Glutamatergic neuron (in vitro differentiated cells): ENCODE measurements at places on chromosomes 5 and 9. TPM values are rescaled to one million over a fixed set of nuclear protein-coding genes. Genes with fewer than 3 reads are reported as not detected.

Gene CERCAM
- 56.1 TPM for total RNA-seq

Gene SPOCK1
- 25.4 TPM for total RNA-seq

Gene SLC46A2
- not detected for total RNA-seq

Gene PCDHGA11
- 12.5 TPM for total RNA-seq

Gene SLCO6A1
- 1.6 TPM for total RNA-seq

Gene OTP
- total RNA-seq: 0.17 TPM

Gene ZBTB6
- 10.2 TPM for total RNA-seq

Gene JADE2
- total RNA-seq: 2.1 TPM

Gene SLC6A19
- total RNA-seq: not detected

DNA sequence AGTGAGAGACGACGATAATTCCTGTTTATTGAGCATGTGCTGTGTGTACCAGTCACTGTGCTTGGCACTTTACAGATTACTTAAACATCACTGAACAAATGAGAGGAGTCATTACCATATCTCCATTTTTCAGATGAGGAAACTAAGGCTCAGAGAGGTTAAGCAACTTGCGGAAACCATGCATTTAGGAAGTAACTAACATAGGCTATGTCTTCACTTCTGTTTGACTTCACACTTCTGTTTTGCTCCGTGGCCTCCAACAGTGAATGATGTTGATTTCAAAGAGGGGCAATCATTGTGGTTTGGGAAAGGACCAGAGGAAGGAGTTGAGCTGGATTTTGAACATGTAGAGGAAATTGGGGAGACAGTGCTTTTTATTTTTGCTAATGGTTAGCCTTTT, 16.7 kb downstream of the GCNT1 start:
- DNase-seq: no peak

DNA sequence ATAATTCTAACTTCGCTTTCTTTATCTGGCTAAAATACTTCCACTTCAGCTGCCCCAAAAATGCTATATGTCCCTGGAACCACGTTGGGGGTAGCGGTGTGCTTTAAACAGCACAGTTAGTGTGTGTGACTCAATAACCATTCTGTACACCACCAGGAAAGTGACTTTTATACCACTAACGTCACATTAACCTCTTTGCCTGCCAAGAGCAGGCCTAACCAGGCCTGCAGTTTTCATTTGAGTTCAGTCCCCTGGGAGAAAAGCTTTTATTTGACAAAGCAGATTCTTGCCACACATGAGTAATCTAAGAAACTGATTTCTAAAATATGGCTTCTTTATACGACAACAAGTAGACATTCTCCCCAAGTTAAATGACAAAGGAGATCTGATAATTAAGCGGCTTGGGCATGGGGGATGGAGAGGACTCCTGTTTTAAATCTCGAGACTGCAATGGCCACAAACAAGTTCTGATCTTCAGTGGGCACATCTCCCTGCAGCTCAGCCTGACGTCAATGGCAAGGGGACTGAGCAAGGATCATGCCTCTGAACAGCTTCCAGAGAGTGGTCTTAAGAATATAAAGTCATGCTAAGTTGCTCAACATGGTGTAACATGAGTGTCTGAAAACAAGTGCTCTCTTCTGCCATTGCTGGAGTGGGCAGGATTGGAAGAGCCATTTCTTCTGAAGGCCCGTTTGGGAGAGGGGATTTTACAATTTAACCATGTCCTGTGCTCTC, 91.8 kb downstream of the GLIS3 start:
- DNase-seq: no peak

- no peak for DNase-seq
Measured at GRCh38 chr5:174064171-174064570, 18.7 kb downstream of the NSG2 start.

- DNase-seq: no peak
Measured at GRCh38 chr5:1698589-1699316, 100.9 kb downstream of the MRPL36 start.

DNA sequence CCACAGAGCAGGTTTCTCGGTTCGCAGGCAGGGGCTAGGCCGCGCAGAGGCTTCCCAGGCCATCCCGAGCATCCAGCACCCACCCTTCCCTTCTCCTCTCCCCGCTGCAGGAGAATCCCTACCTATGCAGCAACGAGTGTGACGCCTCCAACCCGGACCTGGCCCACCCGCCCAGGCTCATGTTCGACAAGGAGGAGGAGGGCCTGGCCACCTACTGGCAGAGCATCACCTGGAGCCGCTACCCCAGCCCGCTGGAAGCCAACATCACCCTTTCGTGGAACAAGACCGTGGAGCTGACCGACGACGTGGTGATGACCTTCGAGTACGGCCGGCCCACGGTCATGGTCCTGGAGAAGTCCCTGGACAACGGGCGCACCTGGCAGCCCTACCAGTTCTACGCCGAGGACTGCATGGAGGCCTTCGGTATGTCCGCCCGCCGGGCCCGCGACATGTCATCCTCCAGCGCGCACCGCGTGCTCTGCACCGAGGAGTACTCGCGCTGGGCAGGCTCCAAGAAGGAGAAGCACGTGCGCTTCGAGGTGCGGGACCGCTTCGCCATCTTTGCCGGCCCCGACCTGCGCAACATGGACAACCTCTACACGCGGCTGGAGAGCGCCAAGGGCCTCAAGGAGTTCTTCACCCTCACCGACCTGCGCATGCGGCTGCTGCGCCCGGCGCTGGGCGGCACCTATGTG, 36.1 kb downstream of the NTNG2 start:
- DNase-seq: no peak

DNA sequence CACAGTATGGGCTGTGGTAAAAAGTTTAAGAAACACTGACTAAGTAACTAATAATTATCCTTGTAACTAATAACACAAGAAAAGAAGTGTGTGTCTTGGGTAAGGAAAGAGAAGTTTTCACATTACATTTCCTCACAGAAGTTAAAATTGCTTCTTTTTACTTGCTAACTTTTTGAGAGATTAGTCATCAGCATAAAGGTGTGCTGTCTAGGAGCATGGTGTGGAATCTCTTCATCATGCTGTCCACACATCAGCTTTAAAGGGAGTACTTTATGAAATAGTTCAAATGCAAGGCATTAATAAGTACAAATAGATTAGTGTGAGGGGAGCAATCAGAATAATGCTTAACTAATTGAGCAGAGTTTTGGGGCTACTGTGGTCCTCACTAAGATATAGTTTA, 29.8 kb downstream of the WDR36 start:
- DNase-seq: no peak

DNA sequence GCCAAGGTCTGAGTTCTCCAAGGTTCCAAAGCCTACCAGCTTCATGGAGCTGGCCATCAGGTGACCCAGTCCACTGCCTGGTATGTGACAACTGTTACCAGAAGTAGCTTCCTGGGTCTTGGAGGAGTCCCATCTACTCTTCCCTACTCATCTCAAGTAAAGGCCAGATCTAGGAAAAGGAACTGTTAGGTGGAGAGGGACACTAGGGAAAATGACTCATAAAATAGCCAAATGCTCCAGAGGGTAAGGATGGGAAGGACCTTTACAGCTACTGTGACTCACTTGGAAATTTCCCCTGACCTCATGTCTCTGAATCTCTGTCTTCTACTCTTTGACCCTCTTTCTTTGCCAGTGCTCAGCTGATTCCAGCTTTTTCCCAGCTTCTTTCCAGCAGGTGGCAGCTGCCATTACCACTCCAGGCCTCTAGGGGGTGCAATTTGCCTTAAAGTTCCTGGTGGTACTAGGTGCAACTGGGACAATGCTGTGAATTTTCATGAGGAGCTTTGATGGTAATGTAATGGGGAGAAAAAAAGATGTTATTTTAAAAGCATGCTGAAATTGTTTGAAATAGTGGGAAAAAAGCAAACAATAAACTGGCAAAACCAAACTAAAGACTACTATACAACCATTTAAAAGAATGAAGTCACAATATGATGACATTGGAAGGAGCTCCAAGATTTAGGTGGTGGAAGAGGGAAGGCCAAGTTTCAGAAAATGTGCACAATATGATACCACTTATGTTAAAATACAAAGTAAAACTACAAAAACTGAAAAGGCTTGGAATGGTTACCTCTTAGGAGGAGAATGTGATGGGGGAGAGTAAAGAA, 27.1 kb upstream of the MYORG start:
- DNase-seq: peak; percentile 85

GRCh38 chr9:123640792-123641222, 284.8 kb downstream of the CRB2 start:
- no peak for DNase-seq

DNA sequence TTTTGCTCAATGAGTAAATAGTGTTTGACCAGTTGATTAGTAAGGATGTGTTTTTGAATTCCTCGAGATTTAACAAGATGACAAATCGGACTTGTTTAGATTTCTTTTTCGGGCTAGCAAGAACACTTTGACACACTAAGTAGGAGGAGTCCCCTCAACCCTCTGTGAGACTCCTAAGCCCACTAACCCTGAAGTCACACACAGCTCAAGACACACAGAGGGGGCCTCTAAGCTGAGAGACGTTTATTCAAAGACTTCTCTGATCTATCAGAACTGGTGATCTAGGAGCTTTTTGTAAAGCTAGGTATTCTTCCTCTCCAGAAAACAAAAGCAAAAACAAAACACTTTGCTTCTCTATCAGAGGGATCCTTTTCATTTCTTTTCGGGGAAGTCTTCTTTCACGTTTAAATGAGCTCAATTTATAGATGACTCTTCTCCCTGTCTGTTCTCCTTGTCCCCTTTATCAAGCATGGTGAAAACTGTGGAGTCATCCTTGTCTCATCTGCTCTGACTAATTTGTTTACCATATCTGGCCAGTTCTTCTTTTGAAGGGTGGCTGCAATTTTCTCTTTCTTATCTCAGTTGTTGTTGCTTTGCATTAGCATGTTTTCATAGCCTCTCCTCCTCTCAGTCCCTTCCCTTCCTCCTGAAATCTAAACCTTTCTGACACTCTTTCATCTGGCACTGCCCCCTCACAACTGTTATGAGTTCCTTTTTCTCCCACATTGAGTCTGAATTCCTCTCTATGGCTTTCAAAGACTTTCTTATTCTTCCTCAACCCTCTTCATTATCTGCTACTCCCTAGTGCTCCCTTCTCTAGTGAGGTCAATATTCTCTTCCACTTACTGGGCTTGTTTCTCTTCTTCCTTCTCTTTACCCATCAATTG, 68.5 kb upstream of the RAI14 start:
- no peak for DNase-seq
